Effector memory CD4-positive, alpha-beta T cell (primary cell): ENCODE measurements at places on chromosomes 6 and 20.
A peak's percentile ranks its signal among the peaks of the same experiment; 100 is the strongest.

DNA sequence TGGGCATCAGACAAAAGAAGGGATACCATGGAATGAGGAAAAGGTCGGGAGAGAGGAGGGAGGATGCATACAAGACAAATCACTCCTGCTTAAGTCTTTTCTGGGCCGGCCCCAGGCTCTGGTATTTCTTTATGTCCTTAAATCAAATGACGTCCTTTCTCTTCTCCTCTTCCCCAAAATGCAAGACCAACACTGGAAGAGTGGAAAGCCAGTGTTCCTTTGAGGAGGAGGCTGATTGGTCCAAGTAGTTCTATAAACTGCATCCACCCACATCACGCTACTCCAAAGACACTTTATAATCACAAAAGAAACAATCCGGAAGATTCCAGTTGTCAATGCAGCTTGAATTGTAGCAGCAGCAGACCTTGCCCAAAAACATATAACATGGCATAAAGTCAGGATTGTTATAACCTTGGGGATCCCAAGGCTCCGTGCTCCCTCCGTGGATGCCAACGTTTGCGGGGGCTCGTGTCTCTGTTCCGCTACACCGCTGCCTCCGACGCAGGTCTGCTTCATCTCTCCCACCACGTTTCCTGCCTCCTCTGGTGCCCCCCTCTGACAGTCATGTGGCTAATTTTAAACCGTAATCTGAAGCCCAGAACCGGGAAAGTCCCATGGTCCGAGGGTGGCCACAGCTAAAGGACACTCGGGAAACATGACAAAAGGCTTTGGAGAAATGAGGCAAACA lies 47.1 kb downstream of the MCUR1 start:
- DNase-seq: peak; percentile 11

- no peak for DNase-seq
Measured at GRCh38 chr6:111478064-111478476, 4.9 kb downstream of the REV3L start.

DNA sequence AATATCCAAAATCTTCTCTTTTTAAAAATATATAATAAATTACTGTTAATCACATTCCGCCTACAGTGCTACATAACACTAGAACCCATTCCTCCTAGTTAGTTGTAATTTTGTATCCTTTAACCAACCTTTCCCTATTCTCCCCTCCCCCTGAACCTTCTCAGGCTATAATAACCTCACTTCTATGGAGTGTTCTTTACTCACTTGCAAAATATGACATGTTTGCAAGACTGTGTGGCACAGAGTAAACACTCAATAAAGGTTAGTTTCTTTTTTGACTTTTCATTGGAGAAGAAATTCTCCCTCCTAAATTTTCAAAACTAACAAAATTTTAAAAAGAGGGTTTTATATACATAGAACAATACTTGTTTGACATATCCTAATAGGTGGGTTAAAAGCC lies 147.0 kb downstream of the FOXA2 start:
- no peak for DNase-seq

DNA sequence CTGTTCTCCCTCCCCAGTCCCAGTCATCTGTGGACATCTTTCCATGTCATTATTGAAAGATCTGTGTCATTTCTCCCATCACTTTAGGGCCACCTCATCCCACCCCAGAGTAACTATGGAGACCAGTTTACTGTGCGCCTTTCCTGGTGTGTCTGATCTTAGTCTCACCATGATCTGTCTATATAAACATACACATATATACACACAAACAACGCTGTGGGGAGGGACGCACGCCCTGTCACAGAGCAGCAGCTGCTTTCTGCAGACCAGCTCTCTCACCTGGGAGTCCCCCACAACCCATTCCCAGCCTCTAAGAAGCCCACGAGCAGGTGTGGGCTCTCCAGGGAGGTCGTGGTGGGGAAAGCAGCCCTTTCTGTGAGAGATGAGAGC lies 68.1 kb upstream of the TOX2 start:
- no peak for DNase-seq

DNA sequence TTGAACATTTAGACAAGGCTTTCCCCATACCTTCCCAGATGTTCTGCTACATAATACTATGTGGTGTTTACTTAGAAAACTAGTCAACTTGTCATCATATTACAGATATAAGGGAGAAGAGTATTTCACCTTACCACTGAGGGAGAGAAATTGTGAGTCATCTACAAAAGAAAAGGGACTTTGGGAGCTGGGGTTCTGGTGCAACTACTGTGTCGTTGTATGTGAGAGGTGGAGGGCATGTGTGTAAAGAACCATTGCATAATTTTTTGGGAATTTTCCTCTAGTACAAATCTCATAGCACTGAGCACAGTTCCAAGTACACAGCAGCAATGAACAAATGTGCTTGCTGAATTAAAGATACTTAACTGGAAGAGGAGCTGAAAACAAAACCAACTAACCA lies 665.6 kb downstream of the DHX35 start:
- DNase-seq: no peak

- no peak for DNase-seq
Measured at GRCh38 chr6:158242071-158242606, 70.1 kb upstream of the TULP4 start.

DNA sequence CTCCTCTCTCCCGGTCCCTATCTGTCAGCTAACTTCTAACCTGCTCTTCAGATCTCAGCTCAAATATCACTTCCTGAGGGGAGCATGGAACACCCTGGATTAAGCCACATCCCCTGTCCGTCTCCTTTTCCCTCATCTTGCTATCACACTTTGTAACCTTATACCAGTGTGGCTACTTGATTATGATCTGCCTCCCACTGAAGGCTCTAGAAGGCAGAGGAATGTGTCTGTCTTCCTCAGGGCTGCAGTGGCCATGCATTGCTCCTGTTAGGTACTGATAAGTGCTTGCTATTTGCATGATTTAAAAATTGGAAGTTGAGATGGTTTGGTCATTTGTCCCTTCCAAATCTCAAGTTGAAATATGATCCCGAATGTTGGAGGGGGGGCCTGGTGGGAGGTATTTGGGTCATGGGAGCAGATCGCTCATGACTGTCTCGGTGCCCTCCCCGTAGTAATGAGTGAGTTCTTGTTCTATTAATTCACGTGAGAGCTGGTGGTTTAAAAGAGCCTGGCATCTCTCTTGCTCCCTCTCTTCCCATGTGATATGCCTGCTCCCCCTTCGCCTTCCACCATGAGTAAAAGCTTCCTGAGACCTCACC lies 71.4 kb downstream of the PLCB4 start:
- no peak for DNase-seq

- no peak for DNase-seq
Measured at GRCh38 chr20:17624070-17624469, 54.2 kb downstream of the DSTN start.

GRCh38 chr6:146997062-146997461 lies 207.2 kb upstream of the STXBP5 start:
- DNase-seq: no peak

DNA sequence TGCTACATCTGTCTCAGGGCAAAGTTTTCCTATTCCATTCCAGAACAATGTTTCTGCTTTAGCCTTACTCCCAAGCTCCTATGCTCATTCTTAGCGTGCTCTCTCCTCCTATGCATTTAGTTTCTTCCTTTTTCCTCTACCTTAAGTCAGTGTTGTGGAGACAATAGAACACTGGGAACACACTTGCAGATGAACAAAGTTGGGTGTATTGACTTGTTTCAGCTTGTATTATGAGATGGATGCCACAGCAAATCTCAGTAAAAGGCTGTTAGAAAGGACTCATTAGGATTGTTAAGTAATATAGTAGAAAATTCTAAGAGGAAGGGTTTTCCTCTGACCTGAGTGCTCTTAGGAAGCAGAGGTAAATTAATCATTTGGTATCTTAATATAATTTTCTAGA lies 48.4 kb downstream of the BMP5 start:
- no peak for DNase-seq

DNA sequence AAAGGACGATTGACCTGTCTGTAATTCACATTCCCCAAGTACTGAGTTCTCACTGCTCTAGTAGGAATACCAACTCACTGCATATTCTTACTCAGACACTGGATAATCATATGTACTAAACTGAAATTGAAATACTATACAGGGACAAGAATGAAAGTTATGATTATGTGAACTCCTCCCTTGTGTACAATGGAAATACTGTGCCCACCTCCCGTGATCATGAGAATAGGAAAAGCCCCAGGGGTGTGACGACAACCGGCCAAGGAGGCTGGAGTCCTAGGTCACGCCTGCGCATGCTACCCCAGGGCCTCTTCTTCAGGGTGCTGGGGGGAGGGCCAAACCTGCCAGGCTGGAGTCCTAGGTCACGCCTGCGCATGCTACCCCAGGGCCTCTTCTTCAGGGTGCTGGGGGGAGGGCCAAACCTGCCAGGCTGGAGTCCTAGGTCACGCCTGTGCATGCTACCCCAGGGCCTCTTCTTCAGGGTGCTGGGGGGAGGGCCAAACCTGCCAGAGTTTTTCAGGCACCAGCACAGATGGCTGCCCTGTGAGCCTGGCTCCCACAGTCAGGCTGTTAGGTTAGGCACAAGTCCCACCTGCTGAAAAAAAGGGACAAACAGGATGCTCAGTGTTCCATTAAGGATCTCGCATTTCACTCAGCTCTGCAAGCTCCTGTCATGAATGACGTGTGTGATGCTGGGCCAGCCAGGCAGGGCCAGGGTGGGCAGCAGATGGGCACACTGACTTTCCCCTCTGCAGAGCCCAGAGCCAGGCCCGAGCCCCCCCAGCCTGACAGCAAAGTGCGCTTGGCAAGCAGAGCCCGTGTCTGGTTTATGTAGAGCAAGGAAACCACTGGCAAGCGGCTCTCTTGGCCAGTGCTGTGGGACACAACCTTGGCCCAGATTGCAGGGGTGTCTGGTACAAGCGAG lies 107.7 kb downstream of the FOXF2 start:
- DNase-seq: no peak

DNA sequence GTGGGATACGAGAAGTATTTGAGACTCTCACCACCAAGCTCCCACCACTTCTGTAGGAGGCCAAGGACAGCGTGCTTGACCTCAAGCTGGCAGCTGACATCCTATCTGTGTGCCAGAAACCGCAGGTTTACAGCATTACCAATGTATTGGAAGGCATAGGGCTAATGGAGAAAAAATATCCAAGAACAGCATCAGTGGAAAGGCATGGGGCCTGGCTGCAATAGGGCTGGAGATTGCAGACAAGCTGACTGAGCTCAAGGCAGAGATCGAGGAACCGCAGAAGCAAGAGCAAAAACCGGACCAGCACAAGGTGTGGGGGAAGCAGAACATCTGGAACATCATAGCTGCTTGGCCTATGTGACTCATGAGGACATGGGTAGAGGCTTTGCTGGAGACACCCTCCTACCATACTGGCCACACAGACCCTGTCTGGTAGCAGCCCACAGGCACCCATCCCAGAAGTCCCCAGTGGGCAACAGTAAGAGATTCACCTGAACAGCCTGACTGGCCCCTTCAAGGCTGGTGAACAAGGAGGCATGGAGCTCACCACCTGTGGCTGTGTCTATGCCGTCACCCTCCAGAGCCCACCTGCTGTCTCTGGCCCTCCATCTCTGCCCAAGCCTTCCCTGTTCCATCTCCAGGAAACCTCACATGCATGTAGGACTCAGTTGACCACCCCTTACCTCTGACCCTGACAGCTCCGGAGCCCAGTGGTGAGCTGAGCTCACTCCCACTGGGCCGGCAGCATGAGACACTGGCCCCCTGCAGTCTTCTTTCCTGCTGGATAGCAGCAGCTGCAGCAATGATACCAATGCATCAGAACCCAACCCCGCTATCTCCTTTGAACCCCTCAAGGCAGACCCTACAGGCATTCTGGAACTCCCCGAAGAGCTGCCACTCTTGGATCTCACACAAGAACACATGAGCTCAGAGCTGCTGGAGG lies 171.1 kb downstream of the KIF6 start:
- no peak for DNase-seq

DNA sequence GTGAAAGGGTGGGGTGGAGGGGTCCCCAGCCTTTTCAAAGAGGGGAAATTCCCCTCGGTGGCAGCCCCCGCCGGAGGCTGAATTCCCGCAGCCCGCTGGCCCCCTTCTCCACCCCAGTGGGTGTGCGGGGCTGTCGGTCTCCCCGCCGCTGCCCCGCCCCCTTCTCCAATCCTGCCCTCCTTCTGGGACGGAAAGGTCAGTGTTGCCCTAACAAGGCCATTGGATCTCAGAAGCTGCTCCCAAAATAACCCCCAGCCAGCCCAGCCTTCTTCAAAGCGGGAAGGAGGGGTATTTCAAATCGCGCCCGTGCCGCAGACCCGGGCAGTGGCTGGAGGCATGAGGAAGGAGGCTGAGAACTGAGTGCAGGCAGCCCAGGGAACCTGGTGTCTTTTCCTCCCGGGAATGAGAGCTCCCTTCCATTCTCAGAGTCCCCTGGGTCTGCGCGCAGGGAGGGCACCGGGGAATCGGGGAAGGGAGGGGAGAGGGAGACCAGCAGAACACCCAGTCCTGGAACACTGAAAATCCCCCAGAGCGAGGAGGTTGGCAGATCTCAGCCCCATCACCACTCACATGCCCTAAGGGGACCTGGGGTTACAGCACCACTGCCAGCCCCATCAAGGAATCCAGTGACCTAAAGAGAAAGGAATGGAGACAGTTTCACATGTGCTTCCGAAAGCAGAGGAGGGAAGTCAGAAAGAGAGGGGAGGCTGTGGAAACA lies at the start of gene JPH2:
TSS of gene JPH2 (minus strand) at position 135 of the 718 bp plus-strand sequence. CDS start 483 bp downstream, outside the sequence.
- no peak for DNase-seq

GRCh38 chr6:5481033-5481432 lies 219.7 kb downstream of the FARS2 start:
- no peak for DNase-seq

DNA sequence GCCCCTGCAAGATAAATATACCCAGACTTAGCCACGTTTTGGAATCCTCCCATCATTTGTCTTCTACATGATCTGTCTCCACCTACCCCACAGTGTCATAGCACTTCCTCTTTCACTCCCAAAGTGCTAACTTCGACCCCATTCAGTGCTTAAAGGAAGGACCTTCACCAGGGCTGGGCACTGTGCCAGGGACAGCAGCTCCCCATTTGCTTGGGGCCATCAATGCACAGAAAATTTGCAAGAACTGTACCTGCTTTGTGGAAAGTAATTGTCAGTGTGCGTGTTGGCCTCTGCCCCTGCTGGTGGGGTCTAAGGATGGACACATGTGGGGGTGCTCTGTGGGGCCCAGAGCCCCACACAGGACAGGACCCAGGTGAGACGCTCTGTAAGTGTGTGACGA lies 5.2 kb upstream of the BPIFA2 start:
- DNase-seq: no peak

GRCh38 chr20:46357030-46357514 lies 48.8 kb upstream of the CDH22 start:
- no peak for DNase-seq

GRCh38 chr6:12304487-12304886 lies 14.3 kb downstream of the EDN1 start:
- DNase-seq: no peak

GRCh38 chr6:108694816-108695215 lies 134.1 kb downstream of the FOXO3 start:
- DNase-seq: no peak

DNA sequence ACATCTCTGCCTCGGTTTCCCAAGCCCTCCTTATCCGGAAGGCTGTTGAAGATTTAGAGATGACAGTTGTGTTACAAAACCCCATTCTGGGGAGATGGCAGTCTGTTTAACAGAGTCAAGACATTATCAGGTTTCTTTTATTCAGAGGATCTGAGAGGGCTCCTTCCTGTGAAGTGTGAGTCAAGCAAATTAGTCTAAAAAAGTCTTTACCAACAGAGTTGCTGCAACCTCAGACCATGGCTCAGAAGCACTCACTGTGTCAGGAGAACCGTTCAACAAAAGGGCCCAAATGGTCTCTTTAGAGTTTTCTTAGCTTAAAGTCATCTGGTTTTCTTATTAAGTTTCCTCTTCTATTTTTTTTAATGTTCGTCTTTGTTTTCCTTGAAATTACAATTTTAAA lies 717.8 kb downstream of the EPM2A start:
- DNase-seq: no peak

GRCh38 chr6:15682965-15683822 lies 20.4 kb upstream of the DTNBP1 start:
- no peak for DNase-seq

GRCh38 chr6:47207261-47207660 lies 102.4 kb downstream of the TNFRSF21 start:
- no peak for DNase-seq
